ENCODE measurements at places on chromosomes 4 and X.

GRCh38 chr4:152394791-152395190, 141.1 kb downstream of the FBXW7 start:
- no peak for DNase-seq

DNA sequence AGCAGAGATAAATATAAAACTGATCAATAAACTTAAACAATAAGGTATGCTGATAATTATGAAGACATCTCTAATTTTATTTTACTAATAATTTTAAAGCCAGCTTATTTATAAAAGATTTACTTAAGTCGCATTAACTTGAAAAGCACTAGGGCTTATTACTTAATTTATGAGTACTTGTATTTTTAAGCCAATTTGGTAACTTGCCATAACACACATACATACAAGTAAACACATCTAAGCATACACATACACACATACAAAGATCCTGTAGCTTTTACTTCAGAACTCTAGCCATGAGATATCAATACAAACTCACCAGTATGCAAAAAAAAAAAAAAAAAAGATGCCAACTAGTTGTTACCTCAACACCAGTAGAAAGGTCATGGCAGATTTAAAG, 10.0 kb upstream of the GPR78 start:
- DNase-seq, result no peak

GRCh38 chr4:23937173-23937572, 47.3 kb upstream of the PPARGC1A start:
- DNase-seq, result no peak

- DNase-seq, result no peak
Observed at GRCh38 chrX:103630171-103630511, 1.4 kb downstream of the TCEAL1 start.

DNA sequence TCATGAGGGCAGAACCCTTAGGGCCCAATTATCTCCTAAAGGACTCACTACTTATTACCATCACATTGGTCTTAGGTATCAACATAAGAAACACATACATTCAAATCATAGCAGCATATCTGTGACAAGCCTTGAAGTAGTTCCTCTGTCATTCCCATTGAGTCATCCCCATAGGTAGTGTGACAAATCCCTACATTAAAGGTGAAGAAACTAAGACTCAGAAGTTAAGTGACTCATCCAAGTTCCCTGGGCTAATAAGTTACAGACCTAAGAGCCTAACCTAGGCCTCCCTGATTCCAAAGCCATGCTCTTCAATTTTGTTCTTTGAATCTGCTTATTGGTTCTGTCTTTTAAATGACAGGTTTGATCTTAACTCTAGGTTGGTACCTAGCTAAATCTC, 58.2 kb downstream of the CD38 start:
- DNase-seq, result no peak

DNA sequence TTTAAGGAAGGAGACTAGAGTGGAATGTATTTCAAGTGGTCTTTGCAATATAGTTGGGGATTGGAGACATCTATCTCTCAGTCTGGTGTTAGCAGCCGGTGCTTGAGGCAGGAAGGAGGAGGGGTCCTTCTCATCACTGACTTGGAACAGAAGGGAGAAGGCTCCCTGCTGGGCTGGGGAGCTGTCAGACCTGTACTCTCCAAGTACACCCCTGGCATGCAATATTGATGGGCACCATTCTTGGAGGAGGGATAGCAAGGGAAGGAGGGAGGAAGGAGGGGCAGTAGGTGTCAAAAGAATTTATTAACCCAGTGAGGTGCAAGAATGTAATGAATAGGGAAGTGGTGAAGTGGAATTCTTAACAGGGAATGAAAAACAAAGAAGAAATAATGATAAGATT, 338.8 kb downstream of the UNC5C start:
- DNase-seq, result no peak

DNA sequence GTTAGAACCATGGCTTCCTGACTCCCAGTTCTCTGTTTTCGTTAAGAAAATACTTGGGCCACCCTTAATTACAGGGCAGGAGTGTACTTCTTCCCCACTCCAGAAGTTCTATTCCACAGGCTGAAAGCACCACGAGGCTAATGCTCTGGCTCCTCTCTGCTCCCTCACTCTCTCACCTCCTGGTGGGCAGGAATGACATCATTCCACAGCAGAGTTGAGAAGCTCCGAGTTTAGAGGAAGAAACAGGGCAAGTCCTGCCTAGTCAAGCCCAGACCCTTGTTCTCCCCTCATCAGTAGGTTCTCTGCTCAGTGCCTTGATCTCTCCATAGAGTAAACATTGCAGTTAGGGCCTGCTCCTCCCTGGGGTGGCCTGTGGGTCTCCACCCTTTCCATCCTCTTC, 343.8 kb upstream of the CLNK start:
- DNase-seq, result no peak

DNA sequence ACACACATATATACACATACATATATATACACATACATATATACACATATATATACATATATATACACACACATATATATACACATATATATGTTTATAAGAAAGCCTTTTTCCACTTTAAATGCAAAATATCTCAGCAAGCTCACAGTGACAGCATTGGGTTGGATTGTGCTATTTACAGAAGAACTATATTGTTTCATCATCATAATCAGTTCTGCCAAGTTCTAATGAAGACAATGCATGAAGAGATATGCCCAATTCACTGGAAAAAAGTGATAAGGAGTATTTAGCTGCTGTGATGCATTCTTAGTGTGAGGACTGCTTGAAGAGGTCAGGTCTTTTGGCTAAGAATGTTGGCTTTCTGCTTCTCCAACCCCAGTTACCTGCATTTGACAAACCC, 54.4 kb downstream of the RNF150 start:
- DNase-seq, result no peak

DNA sequence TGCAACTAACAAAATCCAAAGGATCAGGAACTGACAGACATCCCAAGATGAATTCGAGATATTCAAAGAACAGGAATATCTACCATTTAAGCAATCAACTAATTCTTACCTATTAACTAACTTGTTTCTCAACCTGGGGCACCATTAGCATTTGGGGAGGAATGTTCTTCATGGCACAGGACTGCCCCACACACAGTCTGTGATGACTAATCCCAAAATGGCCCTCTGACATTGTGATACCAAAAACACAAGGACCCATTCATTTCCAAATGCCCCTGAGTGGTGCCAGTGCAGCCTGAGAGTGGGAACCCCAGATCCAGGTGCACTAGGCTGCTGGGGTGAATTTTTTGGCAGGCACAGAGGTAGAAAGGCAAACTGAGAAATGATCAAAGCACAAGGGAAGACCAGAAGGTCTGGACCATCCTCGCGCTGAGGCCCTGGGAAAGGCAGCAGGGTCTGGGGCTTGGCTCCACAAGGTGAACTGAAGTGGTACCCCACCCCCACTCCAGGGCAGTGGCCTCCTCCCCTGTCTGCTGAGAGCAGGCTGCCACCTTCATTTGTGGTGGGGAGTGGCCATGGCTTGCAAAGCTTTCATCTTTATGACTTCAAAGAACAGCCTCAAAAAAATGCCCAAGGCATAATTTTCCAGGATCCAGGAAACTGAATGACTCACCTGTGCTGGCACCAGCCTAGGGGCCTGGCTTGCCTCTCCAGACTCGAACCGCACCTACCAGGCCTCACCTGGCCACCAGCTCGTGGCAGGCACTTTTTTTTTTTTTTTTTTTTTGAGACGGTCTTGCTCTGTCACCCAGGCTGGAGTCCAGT, 122.4 kb downstream of the BCOR start:
- no peak for DNase-seq

DNA sequence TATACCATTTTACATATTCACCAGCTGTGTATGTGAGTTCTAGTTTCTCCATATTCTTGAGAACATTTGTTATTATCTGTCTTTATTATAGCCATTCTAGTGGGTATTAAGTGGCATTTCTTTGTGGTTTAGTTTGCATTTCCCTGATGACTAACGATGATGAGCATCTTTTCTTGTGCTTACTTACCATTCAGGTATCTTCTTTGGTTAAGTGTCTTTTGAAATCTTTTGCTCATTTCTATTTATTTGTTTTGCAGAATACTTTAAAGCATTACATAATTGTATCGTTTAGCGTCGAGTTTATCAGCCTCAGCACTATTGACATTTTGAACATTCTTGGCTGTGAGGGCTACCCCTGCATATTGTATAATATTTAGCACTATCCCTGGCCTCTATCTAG, 85.4 kb downstream of the FRMPD4 start:
- no peak for DNase-seq

GRCh38 chrX:11968991-11969390, 169.3 kb upstream of the FRMPD4 start:
- DNase-seq, result no peak

DNA sequence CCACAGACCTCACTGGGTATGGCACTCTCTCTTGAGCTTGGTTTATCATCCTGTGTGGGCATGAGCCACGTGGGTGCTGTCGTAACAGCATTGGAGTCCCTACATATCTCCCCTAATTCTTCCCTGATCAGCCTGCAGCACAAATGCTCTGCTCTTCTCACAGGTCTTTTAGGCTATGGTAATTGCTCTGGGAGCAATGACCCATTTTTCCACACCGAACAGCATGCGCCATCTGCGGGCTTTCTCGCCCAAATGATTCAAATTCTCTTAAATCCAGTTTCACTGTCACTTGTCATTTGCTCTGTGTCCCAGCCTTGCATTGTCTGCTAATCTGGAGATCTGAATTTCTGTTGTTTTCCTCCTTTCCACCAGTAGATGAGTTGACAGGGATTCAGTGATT, 48.9 kb upstream of the GATB start:
- DNase-seq, result no peak

DNA sequence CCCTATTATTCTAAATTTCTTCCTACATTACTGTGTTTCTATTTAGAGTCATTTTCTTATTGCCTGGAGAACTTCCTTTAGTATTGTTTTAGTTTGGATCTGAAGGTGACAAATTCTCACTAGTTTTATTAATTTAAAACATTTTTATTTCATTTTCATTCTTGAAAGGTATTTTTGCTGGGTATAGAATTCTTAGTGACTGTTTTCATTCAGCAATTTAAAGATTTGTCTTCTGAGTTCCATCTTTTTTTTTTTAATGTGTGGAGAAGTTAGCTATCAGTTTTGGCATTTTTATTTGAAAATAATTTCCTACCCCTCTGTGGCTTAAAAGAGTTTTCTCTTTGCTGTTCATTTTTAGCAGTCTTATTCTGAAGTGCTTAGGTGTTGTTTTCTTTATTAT, 169.2 kb downstream of the FRAS1 start:
- no peak for DNase-seq

DNA sequence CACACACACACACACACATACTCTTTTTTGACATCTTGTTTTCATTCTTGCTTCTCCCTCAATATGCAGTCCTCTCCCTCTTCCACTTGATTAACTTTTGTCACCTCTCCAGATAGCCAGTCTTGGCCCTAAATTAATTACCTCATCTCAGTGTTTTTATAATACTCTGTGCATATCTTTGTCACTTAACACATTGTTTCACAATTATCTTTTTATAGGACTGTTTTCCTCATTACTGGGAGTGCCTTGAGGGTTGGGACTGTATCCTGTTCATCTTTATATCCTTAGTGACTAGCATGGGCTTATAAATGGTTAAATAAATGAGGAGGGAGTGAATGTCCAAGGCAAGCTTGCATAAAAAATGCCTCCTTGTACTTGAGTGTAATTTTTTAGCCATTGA, 33.1 kb downstream of the SYNPO2 start:
- no peak for DNase-seq

GRCh38 chr4:20050768-20051167, 200.9 kb upstream of the SLIT2 start:
- DNase-seq, result no peak

- DNase-seq, result no peak
Observed at GRCh38 chrX:106987488-106987887, 12.5 kb downstream of the MORC4 start.

GRCh38 chr4:147651563-147651962, 32.4 kb downstream of the PRMT9 start:
- no peak for DNase-seq

GRCh38 chr4:6811165-6811564, 28.6 kb downstream of the KIAA0232 start:
- no peak for DNase-seq

DNA sequence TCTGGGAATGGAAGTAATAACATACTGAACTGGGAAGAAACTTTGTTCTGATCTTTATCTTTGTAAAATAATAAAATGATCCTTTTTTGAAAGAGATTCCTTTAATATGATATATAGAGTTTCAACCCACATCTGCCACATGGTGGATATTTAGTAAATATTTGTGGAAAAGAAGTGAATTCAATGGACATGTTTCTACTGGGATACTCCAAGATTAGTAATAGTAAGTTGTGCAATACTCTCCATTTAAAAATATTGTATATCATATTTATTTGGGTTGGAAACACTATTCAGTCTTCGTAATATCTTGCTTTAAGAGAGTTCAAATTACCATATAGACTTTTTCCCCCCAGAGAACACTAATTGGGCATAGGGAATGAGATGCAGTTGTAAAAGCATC, 17.8 kb upstream of the ARSJ start:
- DNase-seq, result no peak

DNA sequence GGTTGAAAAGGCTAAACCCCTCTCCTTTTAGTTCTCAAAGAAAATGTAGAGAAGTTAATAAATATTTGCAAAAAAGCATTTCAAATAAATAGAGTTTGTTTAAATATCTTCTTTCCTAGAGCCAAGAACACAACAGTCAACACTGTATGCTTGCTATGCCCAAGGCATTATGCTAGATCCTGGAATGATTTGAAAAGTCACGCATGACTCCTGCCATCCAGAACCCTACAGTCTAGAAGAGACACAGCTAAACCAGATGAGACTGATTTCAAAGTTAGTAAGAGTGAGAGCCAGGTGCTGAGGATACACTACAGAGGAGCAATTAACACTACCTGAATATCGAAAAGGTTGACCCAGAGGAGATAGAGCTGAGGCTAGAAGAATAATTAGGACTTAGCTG, 205.8 kb downstream of the NWD2 start:
- no peak for DNase-seq

DNA sequence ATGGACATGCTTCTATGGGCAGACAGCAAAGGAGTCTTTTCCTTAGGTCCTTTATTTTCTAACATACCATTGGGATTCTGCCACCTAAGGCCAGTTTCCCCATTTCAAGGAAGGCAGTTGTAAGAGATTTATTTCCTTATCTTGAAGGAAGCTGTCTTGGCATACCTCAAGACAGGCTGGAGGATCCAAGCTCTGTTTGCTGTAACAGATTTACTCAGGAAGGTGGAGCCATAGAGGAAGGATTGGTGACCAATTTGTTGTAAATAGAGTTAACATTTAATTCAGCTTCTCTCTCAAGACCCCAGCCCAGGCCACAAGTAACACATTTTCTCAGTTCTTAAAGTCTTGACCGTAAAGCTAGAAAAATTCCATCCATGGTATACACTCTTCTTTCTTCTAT, 131.6 kb upstream of the TENM3 start:
- no peak for DNase-seq

GRCh38 chrX:116449156-116449555, 12.8 kb downstream of the SLC6A14 start:
- no peak for DNase-seq

- no peak for DNase-seq
Observed at GRCh38 chrX:31302573-31303075, 230.8 kb upstream of the FTHL17 start.

- DNase-seq, result no peak
Observed at GRCh38 chr4:40065010-40065409, 8.4 kb downstream of the N4BP2 start.
